ENCODE measurements at places on chromosomes 12 and 14. TPM values are rescaled to one million over a fixed set of nuclear protein-coding genes. Genes with fewer than 3 reads are reported as not detected.

GRCh38 chr12:86254399-86255107, 1.6 kb downstream of the MGAT4C start:
- H3K4me1 ChIP-seq: no peaks in the 10 kb centered on the region
- H3K36me3 ChIP-seq: no peaks in the 10 kb centered on the region
- DNase-seq: no peak
- no peak overlapping the region for H3K27ac ChIP-seq

TAS2R50 gene
- not detected for polyA plus RNA-seq

FAM222A gene
- polyA plus RNA-seq: 0.81 TPM

- H3K27ac ChIP-seq: no peak overlapping the region
- H3K27me3 ChIP-seq: no peaks in the 10 kb centered on the region
- no peak overlapping the region for H3K4me3 ChIP-seq
- no peaks in the 10 kb centered on the region for H3K36me3 ChIP-seq
- no peak for DNase-seq
These were observed 1264.0 kb downstream of the TMEM121 start for GRCh38 chr14:106790189-106791036.

CCDC175 gene
- 0.06 TPM for polyA plus RNA-seq

DNA sequence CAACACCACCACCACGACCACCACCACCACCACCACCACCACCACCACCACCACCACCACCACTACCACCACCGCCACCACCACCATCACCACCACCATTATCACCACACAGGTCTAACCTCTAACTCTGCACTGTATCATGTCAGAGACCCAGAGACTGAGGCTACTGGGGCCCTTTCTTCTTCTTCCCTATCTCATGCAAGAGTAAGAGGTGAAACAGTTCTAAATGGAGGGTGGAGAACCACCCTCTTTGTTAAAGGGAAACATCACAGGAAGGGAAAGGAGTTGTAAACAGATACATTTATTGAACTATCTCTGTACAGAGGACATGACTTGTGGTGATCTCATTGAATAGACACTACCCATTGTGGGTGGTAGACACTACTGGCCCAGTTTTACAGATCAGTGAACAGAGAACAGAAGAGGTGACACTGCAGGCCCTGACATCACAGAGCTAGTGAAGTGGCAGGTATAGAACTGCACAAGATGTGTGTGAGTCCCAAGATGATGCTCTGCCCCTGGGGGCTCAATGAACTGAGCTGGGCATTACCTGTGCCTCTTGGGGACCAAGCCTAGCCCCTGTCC, 91.6 kb downstream of the FOXN3 start:
- H3K36me3 ChIP-seq: no peaks in the 10 kb centered on the region
- H3K27me3 ChIP-seq: no peaks in the 10 kb centered on the region
- peaks cover 12% of the 10 kb centered on the region for H3K4me1 ChIP-seq

SCAF11 gene
- 33.5 TPM for polyA plus RNA-seq

- H3K4me3 ChIP-seq: no peak overlapping the region
- peak; percentile 86 for DNase-seq
- no peaks in the 10 kb centered on the region for H3K36me3 ChIP-seq
- peaks cover 6% of the 10 kb centered on the region for H3K4me1 ChIP-seq
- no peaks in the 10 kb centered on the region for H3K27me3 ChIP-seq
- H3K27ac ChIP-seq: no peak overlapping the region
These were observed 50.1 kb downstream of the CHST11 start for GRCh38 chr12:104506676-104507401.

- no peaks in the 10 kb centered on the region for H3K4me1 ChIP-seq
- no peaks in the 10 kb centered on the region for H3K27me3 ChIP-seq
- no peak for DNase-seq
- H3K27ac ChIP-seq: no peak overlapping the region
- H3K4me3 ChIP-seq: no peak overlapping the region
These were observed 633.9 kb upstream of the LMO3 start for GRCh38 chr12:17239874-17240273.

DNA sequence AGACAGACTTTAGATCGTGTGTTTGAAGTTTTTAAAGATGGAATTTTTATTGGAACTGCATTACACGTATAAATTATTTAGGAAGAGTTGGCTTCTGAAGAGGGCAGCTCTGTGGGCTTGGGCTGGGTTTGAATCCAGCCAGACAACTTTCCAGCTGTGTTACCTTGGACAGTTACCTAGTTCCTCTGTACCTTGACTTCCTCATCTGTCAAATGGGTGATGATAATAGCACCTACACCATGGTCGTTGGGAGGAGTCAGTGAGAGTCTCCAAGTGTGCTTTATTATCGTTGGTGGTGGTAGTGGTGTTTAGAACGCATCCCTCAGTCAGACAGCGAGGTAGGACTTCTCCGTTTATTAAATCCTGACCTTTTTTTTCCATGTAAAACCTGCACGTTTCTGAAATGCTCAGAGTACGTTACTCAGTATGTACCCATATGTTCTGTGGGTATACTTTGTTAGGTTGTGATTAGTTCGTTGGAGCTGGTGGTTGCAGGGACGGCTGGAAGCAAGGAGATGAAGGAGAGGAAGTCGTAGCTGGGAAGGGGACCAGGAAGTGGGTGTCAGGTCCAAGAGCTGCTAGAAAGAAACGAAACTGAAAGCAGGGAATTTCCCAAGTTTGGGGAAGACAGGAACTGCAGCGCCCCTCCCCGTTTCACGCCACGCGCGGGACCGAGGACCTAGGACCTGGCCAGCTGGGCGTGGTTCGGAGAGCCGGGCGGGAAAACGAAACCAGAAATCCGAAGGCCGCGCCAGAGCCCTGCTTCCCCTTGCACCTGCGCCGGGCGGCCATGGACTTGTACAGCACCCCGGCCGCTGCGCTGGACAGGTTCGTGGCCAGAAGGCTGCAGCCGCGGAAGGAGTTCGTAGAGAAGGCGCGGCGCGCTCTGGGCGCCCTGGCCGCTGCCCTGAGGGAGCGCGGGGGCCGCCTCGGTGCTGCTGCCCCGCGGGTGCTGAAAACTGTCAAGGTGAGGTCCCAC, at the start of gene OAS3:
Gene OAS3, plus strand, starts transcription at position 734 of the 979 bp plus-strand sequence. Its CDS starts 57 bp downstream, at position 791.
- peaks cover 8% of the 10 kb centered on the region for H3K4me1 ChIP-seq
- peak within 1 kb of the TSS; percentile 39 for H3K27ac ChIP-seq
- peak; percentile 92 for DNase-seq
- no peaks in the 10 kb centered on the region for H3K27me3 ChIP-seq
- H3K36me3 ChIP-seq: no peaks in the 10 kb centered on the region
- peak within 1 kb of the TSS; percentile 66 for H3K4me3 ChIP-seq

GRCh38 chr12:52687497-52688385, 7.5 kb upstream of the KRT1 start:
- H3K36me3 ChIP-seq: no peaks in the 10 kb centered on the region
- no peak for DNase-seq
- H3K27ac ChIP-seq: no peak overlapping the region
- no peak overlapping the region for H3K4me3 ChIP-seq

B4GALNT3 gene
- 8.8 TPM for polyA plus RNA-seq

DNA sequence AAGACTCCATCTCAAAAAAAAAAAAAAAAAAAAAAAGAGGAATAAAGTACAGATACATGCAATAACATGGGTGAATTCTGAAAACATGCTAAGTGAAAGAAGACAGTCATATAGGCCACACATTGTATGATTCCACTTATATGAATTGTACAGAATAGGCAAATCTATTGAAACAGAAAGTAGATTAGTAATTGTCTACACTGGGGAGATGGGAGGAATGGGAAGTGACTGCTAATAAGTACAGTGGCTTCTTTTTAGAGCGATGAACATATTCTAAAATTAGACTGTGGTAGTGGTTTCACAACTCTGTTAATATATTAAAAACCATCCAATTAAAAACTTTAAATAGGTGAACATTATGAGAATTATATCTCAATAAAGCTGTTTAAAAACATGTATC, 74.4 kb downstream of the ANKS1B start:
- no peak overlapping the region for H3K4me3 ChIP-seq
- no peak overlapping the region for H3K27ac ChIP-seq
- H3K36me3 ChIP-seq: no peaks in the 10 kb centered on the region
- no peaks in the 10 kb centered on the region for H3K4me1 ChIP-seq
- no peaks in the 10 kb centered on the region for H3K27me3 ChIP-seq

DNA sequence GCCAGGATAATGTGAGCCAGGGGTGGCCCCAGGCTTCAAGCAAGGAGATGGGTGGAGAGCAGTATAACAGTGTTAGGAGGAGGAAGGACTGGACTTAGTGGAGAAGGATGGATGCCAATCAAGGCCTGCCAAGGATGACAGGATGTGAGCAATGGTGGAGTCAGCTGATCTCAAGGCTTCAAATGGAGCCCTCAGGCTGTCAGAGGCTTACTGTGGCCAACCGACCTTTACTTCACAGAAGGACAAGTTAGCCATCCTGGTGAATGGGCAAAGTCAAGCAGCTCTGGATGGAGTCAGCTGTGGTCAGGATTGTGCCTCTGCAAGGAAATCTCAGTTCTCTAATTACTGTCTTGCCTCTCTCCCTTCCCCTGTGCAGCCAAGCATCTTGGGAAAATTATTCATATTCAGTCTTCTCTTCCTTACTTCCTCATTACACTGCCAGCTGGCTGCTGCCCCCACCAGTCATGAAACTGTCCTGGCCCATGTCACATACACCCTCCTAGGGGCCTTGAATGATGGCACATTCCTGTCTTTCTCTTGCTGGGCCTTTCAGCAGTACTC, 7.6 kb upstream of the STAT6 start:
- no peaks in the 10 kb centered on the region for H3K4me1 ChIP-seq
- H3K27me3 ChIP-seq: no peaks in the 10 kb centered on the region
- no peak overlapping the region for H3K4me3 ChIP-seq
- DNase-seq: peak; percentile 49
- no peaks in the 10 kb centered on the region for H3K36me3 ChIP-seq

GRCh38 chr14:92686900-92687427, 61.5 kb downstream of the LGMN start:
- peaks cover 4% of the 10 kb centered on the region for H3K27me3 ChIP-seq
- peak overlapping the region; percentile 16 for H3K4me3 ChIP-seq
- H3K36me3 ChIP-seq: peaks cover 36% of the 10 kb centered on the region
- H3K27ac ChIP-seq: peak overlapping the region; percentile 10
- H3K4me1 ChIP-seq: no peaks in the 10 kb centered on the region
- peak; percentile 71 for DNase-seq

- no peaks in the 10 kb centered on the region for H3K4me1 ChIP-seq
- no peaks in the 10 kb centered on the region for H3K27me3 ChIP-seq
- no peak overlapping the region for H3K27ac ChIP-seq
- no peak for DNase-seq
- no peak overlapping the region for H3K4me3 ChIP-seq
These were observed 78.7 kb downstream of the TXNDC16 start for GRCh38 chr14:52473557-52473956.

DNA sequence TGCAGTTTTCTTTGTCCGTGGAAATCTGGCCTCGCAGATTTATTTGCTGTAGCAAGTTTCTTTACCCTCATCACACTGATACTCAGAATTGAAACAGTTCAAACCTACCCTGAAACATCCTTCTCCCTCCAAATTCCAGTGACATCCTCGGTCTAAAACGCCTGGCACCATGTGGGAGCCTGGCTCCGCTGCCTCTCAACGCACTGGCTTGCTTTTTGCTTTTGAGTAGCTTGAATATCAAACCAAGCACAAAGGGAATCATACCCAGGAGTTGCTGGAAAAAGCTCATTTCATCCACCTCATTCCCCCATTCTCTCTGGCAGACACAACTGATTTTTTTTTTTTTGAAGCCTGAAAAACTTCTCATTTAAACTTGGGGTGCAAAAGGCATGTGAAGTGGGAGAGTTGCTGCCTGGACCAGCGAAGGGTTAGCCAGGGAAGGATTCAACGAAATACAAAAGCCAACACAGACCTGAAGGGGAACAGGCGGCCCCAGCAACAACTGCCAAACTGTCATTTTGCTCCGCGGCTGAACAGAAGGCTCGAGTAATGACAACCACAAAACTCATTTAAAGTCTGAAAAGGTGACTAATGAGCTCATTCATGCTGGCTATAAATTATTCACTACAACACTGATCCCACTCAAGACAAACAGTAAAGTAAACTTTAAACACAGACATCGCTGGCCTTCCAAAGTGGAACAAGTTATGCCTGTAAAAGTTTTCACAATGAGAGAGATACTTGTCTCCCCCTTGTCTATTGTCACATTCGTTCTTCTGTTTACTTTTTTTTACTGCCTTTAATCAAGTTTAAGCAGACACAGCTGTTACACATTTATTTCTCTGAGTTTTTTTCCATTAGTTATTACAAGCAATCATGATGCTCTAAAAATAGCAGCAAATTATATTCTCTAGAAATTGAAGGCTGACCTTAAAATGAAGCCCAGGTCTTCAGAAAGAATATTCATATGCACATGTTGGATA, 12.5 kb upstream of the FOXN3 start:
- peak overlapping the region; percentile 73 for H3K27ac ChIP-seq
- DNase-seq: peak; percentile 64
- no peaks in the 10 kb centered on the region for H3K27me3 ChIP-seq
- H3K36me3 ChIP-seq: no peaks in the 10 kb centered on the region

WNT1 gene
- polyA plus RNA-seq: 0.09 TPM

CMAS gene
- polyA plus RNA-seq: 29.3 TPM

AMHR2 gene
- 0.22 TPM for polyA plus RNA-seq

GARIN6 gene
- polyA plus RNA-seq: not detected

GRCh38 chr14:36515896-36516718, 3.9 kb downstream of the NKX2-1 start:
- peaks cover 71% of the 10 kb centered on the region for H3K27me3 ChIP-seq
- H3K4me3 ChIP-seq: peak overlapping the region; percentile 41
- DNase-seq: no peak
- no peak overlapping the region for H3K27ac ChIP-seq
- H3K36me3 ChIP-seq: no peaks in the 10 kb centered on the region

GRCh38 chr14:99388286-99388685, 92.4 kb downstream of the SETD3 start:
- no peaks in the 10 kb centered on the region for H3K36me3 ChIP-seq
- H3K27ac ChIP-seq: no peak overlapping the region
- H3K27me3 ChIP-seq: no peaks in the 10 kb centered on the region
- H3K4me3 ChIP-seq: no peak overlapping the region
- DNase-seq: no peak
- H3K4me1 ChIP-seq: no peaks in the 10 kb centered on the region

GRCh38 chr12:118055144-118055557, 5.8 kb downstream of the WSB2 start:
- no peak overlapping the region for H3K27ac ChIP-seq
- peaks cover 4% of the 10 kb centered on the region for H3K36me3 ChIP-seq
- no peak overlapping the region for H3K4me3 ChIP-seq

DNA sequence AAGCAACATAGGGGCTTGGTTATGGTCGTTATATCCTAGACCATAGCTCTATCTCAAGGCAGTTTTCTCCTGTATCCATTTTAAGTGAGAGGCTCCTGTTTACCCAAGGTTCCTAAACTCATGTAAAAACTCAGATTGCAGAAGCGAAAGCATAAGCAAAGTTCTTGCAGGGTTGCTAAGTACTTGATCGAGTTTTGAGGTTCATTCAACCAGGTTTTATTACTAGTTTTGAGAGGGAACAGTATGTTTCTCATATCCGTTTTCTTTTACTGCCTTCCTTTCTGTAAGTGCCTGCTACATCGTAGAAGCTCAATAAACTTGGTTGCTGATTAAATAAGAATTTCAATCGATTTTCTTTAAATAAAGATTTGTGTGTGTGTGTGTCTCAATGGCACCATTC, 5.1 kb downstream of the AKAP3 start:
- DNase-seq: no peak
- no peaks in the 10 kb centered on the region for H3K36me3 ChIP-seq
- no peak overlapping the region for H3K27ac ChIP-seq

LUM gene
- polyA plus RNA-seq: 158 TPM

DNA sequence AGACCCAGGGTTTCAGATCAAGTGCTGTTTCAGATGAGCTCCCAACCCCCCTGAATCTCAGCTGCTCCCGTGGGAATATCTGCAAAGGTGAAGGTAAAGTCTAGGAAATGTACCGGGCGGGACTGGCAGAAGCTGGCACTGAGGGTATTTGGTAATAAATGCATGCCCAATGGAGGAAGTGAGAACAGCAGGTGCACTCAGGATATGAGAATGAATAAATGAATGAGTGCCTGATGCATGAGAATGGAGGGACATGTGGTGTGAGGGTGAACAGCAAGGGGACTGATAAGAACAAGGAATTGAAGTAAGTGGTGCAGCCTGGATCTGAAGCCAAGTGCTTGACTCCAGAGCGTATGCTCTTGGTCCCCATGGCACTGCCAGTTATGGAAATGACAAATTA, 11.6 kb downstream of the RAPGEF3 start:
- peaks cover 24% of the 10 kb centered on the region for H3K36me3 ChIP-seq
- no peaks in the 10 kb centered on the region for H3K4me1 ChIP-seq
- no peak overlapping the region for H3K27ac ChIP-seq
